NCI-H1694 (cell line): ENCODE measurements at places on chromosomes 2 and 18.
A peak's percentile ranks its signal among the peaks of the same experiment; 100 is the strongest.

DNA sequence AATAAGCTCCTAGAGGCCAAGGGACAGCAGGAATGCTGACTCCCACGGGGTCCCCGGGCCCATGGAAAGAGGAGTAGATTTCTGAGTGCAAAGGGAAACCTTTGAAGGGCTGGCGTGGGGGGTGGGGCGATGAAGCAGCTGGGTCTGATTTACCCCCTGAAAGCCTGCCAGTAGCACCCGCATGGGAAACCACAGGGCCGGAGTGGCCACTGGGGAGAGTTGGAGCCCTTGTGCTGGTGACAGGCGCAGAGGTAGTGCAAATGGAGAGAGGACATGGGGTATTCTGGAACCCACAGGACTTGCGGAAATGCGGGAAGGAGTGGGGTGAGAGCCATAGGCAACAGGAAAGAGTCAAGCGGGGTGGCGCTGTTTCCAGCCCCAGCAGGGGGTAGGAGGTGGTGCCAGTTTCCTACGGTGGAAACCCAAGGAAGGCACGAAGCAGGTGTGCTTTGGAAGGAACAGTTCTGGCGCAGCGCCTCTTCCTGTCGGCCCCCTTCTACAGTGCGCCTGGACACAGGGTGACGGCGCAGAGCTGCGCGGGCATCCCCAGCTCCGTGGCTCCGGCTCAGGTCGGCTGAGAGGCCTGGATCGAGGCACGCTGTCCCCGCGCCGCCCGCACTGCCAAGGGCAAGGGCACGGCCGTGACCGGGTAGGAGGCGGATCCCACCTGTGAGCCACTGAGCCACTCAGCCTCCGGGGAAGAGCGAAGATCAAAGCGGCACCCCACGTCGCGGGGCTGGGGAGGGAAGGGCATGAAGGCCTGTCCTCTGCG, 149.0 kb upstream of the GLI2 start:
- DNase-seq = no peak

DNA sequence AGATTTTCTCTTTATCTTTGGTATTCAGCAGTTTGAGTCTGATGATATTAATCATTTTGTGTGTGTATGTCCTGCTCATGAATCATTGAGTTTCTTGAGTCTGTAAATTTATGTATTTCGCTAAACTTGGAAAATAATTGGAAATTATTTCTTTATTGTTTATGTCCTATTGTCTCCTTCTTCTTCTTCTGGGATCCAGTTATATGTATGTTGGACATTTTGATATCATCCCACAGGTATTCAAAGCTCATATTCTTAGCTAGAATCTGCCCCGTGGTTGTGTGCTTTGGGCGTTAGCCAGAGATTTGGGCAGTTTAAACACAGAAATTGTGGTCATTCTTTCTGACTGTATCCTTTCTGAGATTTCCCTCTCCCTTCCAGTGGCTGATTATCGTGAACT, 243.0 kb upstream of the SPRED2 start:
- no peak for DNase-seq

- DNase-seq = no peak
Observed at GRCh38 chr18:52999633-53000032, 659.6 kb downstream of the DCC start.

DNA sequence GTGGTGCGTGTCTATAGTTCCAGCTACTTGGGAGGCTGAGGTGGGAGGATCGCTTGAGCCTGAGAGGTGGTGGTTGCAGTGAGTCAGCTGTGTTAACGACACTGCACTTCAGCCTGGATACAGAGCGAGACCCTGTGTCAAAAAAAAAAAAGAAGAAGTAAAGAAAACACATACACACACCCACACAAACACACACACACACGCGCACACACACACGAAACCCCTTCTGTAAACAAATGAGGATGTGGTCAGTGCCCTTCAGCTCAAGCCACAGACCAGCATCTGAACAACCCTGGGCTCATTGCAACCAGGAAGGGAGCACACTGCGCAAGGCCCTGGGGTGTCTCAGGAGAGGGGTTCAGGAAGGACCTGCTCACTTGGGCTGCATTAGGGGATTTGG, 47.9 kb upstream of the KCNF1 start:
- DNase-seq = no peak

GRCh38 chr2:217288472-217289063, 428.7 kb upstream of the TNP1 start:
- DNase-seq = no peak

- no peak for DNase-seq
Observed at GRCh38 chr2:27724191-27724590, 47.3 kb upstream of the MRPL33 start.

DNA sequence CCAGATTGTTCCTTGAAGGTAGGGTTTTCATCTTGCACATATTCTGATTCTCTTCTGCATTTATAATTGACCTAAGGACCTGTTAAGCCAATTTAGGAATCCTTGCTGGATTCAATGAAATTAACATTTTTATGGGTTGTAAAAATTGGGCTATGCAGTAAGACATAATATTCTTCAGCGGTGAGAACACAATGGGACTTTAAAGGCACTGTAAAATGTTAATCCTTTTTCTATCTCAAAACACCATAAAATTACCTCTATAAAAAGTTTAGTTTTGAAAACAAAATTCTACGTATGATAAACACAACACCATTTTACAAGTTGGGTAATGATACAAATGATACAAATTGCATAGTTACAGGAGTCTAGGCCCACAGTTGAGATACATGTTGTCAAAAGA, 169.2 kb upstream of the DTNA start:
- no peak for DNase-seq

DNA sequence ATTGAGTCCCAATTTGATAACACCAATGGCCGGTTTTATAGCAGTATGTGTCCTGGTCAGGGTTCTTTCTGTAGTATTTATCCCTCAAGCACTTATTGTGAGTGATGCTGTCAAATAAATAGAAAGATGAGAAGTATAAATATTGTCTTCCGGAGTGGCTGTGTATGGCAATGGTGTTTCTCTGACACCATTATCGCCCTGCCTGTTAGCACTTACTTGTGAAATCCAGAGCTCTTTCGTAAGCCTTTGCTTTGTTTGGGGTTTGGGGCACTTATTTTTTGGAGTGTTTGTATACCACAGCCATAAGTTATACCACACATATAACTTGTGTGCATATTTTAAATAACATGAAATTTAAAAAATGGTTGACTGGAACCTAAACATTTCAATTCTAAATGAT, 29.3 kb downstream of the CD8B2 start:
- DNase-seq = no peak

GRCh38 chr2:143475041-143475776, 346.0 kb downstream of the ARHGAP15 start:
- DNase-seq = no peak

DNA sequence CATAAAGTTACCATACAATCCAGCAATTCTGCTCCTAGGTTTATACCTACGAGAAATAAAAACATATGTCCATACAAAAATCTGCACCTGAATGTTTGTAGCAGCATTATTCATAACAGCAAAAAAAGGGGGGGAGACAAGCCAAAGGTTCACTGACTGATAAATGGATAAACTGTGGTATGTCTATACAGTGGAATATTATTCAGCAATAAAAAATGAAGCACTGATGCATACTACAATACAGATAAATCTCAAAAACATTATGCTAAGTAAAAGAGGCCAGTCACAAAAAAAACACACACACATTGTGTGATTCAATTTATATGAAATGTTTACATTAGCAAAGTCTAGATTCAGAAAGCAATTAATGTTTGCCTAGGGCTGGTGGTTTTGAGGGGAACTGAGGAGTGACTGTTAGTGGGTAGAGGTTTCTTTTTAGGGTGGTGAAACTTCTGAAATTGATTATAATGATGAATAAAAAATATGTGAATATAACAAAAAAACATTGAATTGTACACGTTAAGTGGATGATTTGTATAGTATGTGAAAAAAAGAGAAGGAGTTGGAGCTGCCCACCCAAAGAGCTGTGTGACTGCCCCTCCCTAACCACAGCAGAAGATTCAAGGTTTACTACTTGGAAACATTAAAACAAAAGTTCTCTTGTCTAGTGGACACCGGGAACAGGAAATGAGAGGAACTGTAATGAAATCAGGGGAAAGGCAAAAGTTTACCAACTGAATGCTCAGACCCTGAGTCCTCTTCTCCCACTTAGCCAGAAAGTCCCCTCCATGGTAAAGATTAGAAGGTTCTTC, 13.4 kb downstream of the COLEC12 start:
- DNase-seq = no peak

- no peak for DNase-seq
Observed at GRCh38 chr2:211437396-211437795, 881.0 kb downstream of the CPS1 start.

GRCh38 chr2:156706576-156706975, 270.4 kb downstream of the GPD2 start:
- no peak for DNase-seq

DNA sequence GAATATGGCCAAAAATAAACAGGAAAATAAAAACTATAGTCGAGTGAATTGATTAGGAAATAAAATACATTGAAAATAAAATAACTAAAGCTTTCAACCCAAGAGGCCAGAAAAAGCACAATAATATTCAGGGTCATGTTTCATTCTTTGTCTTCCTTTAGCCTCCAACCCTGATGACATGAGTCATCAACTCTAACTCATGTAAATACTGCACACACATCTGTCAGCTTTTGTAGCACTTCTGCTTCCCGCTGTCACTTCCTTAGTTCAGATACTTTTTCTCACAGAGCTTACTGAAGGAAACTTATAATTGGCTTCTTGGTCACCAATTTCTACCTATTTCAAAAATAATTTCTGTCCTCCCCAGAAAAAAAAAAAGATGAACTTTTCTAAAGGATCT, 112.8 kb downstream of the UPP2 start:
- DNase-seq = peak; percentile 58
